Stimulated activated CD4-positive, alpha-beta T cell treated with anti-CD3 and anti-CD28 coated beads, Interleukin-1b, Interleukin-23, amount 100 ng/mL, for 1 hour (primary cell): ENCODE measurements at places on chromosomes 6 and 20.

DNA sequence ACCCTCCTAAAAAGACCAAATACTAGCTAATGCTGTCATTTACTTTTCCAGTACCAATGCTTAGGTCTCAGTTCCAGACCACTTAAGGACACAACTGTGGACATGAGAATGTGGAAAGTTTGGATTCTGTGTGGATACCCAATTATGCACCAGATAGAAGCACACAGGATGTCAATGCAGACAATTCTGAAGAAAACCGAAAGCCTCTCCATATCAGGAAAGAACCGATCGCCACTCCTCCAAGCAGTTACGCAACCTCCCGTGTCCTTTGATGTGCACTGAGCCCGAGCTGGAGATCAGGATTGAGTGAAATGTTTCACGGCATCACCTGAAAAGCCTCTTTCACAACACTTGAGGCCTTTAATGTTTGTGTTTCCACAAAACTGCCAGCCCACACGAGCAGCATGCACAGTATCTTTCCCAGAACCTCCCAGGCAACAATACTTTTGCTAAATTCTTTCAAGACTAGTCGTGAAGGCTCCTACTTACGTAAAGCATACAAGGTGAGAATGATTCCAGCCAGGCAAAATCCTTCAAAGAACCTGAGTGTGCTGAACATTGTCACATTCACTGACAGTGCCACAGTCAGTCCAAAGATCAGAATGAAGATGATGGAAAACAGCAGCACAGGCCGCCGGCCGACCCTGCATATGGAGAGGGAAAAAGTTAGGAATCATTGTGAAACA lies 47.0 kb downstream of the SLC22A23 start:
- no peak for DNase-seq

- DNase-seq, result no peak
These were observed 7.8 kb upstream of the PACSIN1 start for GRCh38 chr6:34457742-34458735.

DNA sequence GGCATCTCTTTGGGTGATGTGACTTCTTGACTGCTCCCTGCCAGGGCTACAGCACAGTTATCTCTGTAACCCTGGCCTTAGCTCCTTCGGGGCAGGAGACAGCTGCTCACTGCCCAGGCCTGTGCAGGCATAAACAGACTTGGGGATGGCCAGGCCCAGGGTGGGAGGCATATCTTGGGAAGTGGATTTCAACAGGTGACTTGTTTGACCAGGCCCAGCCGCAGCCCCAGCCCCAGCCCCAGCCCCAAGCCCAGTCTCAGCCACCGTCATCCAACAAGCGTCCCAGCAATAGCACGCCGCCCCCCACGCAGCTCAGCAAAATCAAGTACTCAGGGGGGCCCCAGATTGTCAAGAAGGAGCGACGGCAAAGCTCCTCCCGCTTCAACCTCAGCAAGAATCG lies 7.5 kb downstream of the MEA1 start:
- no peak for DNase-seq

DNA sequence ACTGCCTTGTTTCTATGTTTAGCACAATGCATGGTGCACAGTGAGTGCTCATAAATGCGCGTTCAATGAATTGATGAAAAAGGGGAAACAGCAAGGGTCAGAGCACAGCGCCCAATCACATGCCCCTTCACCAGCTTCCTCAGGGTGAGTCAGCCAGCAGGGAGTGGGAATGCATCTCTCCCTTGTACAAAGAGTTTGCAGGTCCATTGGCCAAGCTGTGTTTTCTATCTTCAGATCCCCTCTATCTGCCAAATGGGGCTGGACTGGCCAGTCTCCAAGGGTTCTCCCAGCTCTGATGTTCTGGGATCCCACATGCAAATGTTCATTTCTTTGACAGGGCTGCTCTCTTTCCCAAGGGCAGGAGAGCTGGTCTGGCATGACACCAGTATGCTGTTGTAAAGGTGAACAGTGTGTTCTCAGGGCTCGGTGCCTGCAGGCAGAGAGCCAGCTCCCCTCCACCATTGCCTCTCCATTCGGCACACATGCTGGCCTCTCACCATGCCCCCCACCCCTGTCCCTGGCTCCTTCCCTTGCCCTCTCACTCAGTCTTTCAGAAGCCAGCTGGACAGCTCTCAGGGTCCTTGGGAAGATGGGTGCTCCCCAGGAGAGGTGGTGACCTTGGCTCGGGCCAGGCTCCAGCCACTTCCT lies 25.0 kb downstream of the ANGPT4 start:
- no peak for DNase-seq

- DNase-seq, result peak; percentile 82
These were observed 458 bp upstream of the ARMC12 start for GRCh38 chr6:35736253-35736894.

- no peak for DNase-seq
These were observed 1.5 kb downstream of the COL21A1 start for GRCh38 chr6:56245903-56246351.

DNA sequence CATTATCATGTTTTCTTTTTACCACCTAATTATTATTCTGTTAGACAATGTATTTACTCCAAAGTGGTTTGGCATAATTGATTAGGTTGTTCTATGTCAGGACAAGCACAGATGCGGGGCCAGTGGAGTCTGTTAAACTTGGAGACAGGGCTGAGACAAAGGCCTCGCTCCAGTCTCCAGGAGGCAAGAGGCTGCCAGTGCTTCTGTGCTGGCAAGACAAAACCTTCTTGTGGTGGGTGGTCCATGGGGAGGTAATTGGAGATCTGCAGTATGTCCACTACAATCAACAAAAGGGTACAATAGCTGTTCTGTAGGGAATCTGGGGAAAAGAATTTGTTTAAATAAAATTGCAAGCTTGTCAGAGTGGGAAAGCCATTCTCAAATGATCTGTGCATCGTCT lies 677.2 kb upstream of the SLC35B3 start:
- no peak for DNase-seq

DNA sequence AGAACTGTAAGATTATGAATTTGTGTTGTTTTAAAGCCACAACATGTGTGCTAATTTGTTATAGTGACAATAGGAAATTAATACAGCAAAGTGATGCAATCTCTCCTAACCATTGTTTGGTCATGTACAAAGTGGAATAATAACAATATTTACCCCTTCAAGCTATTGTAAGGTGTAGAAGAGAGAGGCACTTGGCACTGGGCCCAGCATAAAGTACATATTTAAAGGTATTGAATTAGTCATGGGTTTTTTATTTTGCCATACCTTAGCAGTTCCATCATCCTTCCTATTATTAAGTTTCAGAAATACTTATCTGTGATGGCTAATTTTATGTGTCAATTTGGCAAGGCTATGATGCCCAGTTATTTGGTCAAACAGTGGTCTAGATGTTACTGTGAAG lies 322.4 kb upstream of the TSHZ2 start:
- DNase-seq, result no peak

- no peak for DNase-seq
These were observed 763.6 kb downstream of the TENT5A start for GRCh38 chr6:80988892-80989291.

GRCh38 chr6:122604676-122605075 lies 5.5 kb upstream of the PKIB start:
- no peak for DNase-seq

DNA sequence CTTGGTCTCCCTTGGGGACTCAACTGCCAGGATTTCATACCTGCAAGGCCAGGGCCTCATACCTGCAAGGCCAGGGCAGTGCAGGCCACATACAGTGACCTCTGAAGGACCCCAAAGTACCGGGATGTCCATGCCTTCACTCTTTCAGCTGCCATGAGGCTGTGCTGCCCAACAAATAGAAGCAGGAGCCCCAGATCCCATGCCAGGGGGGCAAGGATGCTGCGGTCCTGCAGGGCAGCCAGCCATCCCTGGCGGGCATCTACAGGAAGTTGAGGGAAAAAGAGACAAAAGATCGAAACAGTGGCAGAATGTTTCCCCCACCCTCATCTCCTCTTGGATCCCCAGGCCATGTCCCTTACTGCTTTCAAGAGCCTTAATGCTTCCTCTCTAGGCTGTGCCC lies 799 bp downstream of the NRM start:
- no peak for DNase-seq

- no peak for DNase-seq
These were observed 6.5 kb downstream of the NKAIN2 start for GRCh38 chr6:123810214-123810613.

DNA sequence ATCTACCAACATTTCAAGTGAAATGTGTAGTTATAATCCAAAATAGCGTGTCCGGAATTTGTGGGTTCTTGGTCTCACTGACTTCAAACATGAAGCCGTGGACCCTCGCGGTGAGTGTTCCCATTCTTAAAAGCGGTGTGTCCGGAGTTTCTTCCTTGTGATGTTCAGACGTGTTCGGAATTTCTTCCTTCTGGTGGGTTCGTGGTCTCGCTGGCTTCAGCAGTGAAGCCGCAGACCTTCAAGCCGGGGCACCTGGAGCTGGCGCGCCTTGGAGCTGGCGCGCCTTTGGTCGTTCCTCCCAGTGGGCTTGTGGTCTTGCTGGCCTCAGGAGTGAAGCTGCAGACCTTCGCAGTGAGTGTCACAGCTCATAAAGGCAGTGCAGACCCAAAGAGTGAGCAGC lies 291.5 kb upstream of the EYS start:
- no peak for DNase-seq

GRCh38 chr20:3208786-3209256 lies 477 bp upstream of the ITPA start:
- no peak for DNase-seq

- no peak for DNase-seq
These were observed 990.9 kb upstream of the GJE1 start for GRCh38 chr6:141141870-141142269.

DNA sequence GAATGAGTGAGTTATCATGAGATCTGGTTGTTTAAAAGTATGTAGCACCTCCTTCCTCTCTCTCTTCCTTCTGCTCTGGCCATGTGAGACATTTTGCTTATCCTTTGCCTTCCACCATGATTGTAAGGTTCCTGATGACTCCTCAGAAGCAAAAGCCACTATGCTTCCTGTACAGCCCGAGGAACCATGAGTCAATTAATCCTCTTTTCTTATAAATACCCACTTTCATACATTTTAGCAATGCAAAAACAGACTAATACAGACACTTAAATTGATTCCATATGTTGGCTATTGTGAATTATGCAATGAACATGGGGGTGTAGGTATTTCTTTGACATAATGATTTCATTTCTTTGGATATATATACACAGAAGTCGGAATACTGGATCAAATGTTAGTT lies 792.8 kb upstream of the EYS start:
- no peak for DNase-seq

GRCh38 chr20:63061051-63061770 lies 54.4 kb upstream of the BHLHE23 start:
- no peak for DNase-seq

- no peak for DNase-seq
These were observed 24.3 kb upstream of the CDYL start for GRCh38 chr6:4751823-4752464.

DNA sequence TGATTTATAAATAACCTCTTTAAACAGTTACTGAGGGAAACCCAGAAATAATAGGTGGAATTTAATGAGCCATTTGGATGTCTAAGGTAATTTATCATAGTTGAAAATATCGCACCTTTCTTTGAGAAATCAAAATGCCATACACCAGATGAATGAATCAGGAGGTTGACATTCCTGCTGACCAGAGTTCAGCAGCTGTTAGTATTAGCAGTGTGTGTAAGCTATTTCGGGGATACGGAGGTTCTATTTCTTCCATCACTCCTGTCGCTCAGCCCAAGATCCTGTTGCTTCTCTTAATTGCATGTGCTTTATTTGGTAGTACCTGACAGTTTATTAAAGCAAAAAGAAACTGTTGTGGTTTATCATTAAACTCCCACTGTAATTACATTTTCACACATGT lies 67.1 kb downstream of the HDGFL1 start:
- DNase-seq, result no peak

DNA sequence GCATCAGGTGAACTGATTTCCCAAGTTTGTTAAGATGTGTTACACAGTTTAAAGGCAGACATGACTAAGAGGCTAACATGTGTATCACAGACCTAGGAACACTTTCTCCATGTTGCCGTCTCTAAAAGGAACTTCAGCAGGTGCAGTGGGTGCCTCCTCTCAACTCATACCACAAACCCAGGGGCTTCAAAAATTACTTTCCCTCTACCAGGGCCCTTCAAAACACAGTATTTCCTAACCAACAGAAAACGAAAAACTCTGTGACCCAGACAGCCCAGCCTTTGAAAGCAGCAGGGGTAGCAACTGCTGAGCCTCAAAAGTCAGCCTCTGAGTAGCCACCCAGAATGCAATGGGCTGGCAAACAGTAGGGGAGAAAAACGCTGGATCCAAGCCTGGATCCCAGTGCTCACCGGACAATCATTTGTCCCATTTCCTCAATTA lies 28.5 kb downstream of the B4GALT5 start:
- DNase-seq, result no peak

- no peak for DNase-seq
These were observed 69.0 kb downstream of the ZHX3 start for GRCh38 chr20:41248368-41249024.

DNA sequence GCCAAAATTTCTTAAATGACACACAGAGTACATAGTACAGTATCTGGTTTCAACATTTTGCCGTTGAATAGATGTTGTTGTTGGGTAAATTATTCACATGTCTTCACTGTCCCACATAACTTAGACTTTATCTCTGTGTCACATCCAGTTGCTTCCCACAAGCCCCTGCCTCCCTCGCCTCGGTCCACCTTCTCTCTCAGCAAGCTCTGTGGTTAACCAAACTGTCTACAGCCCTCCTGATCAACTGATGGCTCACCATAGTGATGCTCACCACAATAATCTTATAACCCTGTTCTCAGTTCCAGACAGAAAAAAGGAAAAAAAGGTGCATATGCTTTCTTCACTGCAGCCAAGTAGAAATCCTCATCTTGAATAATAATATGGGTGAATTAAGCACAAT lies 23.0 kb downstream of the IL17F start:
- DNase-seq, result no peak
